Renal pelvis (tissue), 12 donors: ENCODE measurements at places on chromosomes 11 and 22.
A peak's percentile ranks its signal among the peaks of the same experiment; 100 is the strongest.

GRCh38 chr22:35889071-35889470 is 139.6 kb downstream of the RBFOX2 start:
- DNase-seq = no peak

GRCh38 chr11:72604256-72604655 is 70.0 kb downstream of the PDE2A start:
- DNase-seq = no peak

GRCh38 chr11:122304973-122305372 is 189.0 kb upstream of the BLID start:
- DNase-seq = no peak

GRCh38 chr11:117835576-117835975 is 11.0 kb upstream of the FXYD2 start:
- DNase-seq = no peak

DNA sequence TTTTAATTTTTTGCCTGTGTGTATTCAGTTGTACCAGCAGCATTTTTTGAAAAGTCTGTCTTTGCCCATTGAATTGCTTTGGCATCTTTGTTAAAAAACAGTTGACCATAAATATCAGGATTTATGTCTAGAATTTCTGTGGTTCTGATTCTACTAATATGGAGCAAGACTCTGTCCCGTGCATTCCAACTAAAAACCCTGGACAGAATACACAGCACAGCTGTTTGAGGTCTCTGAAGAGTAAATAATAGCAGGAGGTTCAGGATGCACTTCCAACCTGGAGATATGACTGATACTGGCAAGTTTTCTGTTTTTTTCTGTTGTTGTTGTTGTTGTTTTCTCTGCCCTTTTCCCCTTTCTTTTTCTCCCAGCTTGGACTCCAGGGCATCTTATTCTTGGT is 141.9 kb downstream of the TMEM135 start:
- no peak for DNase-seq

DNA sequence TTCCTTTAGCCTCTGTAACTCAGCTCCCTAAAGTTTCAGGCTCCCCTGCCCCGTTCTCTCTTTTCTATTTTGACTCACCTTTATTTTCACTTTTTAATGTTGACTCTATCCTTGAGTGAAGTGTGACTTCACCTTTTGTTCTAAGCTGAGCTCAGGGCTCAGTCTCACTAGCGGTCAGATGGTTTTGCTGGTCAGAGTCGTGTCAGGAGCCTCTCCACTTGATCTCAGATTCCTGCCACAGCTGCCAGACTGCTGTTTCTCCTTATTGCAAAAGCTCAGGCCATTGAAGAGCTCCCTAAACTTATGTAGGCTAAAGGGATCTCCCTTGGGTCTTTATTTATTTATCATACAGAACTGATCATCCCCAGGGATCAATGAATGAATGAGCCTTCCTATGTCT is 13.7 kb upstream of the POU2AF2 start:
- no peak for DNase-seq

- DNase-seq = no peak
These were observed 5.6 kb downstream of the OVOL1 start for GRCh38 chr11:65792456-65792855.

DNA sequence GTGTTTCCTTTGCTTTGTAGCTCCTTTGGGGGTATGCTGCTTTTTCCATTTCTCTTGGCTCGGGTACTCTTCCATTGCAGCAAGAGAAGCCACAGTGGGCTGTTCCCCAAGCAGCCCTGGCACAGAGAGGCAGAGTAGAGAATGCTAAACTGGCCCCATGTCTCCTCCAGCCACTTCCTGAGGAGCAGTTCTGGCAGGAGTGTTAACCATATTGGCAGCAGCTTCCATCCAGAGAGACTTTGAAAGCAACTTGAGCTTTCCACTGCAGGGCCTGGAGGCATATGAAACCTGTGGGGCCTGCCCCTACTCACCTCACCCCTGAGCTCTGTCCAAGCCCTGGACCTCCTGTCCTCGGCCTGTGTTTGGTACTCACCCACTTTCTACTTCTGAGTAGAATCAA is 61.8 kb downstream of the ALX4 start:
- no peak for DNase-seq

DNA sequence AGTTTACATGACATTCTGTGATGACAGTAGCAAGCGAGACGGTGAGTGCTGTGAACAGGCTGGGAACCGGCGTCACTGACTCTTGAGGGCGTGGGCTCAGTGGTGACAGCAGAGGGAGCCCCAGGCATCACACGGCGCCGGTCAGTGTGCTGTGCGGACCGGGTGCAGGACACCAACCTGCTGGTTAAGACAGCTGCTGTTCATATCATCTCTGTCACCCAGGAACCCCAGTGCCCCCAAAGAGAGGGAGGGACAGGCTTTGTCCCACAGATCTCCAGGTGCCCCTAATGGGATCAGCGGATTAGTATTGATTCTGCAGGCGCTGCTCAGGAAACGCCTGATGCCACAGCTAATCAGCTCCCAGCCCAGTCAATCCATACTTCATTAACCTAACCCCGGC is 18.4 kb downstream of the B3GAT1 start:
- no peak for DNase-seq

GRCh38 chr11:33280411-33280810 is 23.2 kb downstream of the HIPK3 start:
- DNase-seq = no peak

DNA sequence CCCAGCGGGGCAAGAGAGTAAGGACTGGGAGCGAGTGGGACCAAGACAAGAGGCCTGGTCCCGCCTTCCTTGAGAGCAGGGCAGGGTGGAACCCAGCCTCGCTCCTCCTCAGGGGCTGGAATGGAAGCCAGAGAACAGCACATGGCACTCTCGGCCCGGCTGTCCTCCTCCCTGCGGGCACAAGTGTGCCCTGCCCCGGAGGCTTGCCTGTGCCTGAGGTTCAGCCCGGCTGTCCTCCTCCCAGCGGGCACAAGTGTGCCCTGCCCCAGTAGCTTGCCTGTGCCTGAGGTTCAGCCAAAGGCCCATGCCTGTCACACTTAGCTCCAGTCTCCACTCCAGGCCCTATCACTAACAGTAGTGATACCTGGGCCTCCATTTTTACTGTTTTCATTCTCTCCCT is 24.2 kb downstream of the SULT4A1 start:
- DNase-seq = no peak

DNA sequence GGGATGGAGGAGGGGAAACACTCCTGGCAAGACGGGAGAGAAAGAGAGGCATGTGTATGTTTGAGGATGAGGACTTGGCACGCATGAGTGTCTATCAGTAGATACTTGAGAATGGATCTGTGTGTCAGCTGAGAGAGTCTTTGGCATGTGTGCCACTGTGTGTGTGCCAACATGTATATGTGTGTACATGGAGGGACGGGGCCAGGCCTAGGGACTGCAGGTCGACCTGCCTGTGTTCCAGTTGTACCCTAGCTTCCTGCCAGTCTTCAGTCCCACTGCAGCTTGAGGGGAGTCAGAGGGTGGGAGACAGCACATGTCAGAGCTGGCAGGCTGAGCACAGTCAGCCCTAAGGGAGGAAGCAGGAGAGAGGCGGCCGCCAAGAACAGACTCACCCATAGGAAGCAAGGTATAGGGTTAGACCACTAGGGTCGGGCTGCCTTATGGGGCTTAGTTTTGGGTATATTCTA is 5.6 kb downstream of the CLCF1 start:
- DNase-seq = no peak

DNA sequence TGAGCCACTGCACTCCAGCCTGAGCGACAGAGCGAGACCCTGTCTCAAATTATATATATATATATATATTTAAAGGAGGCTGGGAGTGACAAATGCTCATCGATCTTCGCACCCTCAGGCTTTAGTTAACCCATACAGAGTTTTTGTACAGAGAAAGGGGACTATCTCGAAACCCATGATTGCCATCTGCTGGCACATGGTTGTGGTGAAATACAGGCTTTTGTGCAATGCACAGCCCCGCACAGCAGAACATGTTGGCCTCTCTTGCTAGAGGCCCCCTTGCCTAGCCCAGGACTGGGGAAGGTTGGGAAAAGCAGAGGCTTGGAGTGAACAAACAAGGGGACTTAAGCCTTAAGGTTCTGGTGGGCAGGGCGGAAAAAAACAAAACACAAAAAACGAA is 3.6 kb downstream of the MYBPC3 start:
- no peak for DNase-seq

DNA sequence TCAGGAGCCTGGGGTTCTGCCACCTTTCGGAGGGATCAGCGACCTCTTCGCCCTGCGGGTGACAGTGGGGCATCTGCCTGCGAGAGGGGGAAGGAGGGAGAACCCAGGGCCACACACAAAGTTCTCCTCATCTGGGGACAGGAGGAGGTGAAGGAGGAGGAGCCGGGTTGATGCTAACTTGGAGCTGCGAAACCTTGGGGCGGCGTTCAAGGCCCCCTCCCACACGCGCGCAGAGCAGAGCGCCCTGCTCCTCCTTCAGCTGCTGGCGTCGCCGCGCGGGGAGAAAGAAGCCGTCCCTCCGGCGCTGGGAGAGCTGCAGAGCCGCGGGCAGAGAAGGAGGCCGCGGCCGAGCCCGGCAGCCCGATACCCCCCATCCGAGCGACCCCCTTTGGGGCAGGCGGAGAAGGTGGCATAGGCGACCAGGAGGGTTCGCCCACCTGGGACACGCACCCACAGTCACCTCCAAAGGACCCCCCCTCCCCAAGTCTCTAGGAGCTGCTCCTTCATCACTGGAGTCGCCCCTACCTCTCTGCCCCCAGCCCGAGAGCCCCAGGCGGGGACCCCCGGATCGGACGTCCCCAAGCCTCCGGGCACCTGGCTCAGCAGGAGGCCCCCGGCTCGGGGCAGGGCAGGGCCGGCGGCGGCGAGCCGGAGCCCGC is at the start of gene RASD2:
TSS of gene RASD2 (plus strand) at position 237 of the 659 bp plus-strand sequence. CDS start 5,979 bp downstream, outside the sequence.
- peak; percentile 35 for DNase-seq

DNA sequence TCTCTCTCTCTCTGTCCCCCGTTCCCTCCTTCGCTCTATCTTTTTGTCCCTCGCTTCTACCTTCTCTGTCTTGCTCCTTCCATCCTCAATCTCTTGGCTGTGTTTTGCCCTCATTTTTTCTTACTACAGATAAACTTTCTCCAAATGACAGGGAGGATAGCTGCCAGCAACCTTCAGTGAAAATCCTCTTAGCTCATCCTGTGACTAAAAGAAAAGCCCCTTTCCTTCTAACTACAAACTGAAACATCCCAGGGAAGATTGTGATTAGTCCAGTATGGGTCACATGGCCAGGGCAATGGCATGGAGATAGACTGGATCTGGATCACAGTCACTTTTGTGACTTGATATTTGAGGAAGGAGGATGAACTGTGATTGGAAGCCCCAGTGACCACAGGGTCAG is 10.4 kb downstream of the SPON1 start:
- no peak for DNase-seq

GRCh38 chr22:49333206-49333605 is 494.5 kb downstream of the BRD1 start:
- DNase-seq = no peak

GRCh38 chr11:27649800-27650199 is 50.5 kb downstream of the BDNF start:
- no peak for DNase-seq

DNA sequence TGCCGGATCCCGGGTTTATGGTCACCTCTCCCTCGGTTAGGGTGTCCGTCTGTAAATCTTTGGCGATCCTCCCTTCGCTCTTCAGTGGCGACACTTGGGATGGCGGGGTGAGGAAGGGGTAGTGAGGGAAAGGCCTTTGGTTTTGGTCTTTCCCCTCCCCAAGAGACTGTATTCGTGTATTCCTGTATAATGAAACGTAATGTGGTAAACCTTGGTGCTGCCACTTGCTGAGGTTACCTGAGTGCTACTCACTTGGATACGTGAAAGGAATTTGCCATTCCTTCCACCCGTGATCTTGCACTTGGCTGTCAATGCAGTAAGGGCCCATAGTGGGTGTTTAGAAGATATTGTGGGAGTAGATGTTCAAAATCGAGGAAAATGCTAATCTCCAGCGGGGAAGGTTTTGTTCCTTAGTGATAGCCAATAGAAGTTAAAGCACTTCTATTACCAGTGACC is 578 bp upstream of the NUP160 start:
- DNase-seq = no peak

DNA sequence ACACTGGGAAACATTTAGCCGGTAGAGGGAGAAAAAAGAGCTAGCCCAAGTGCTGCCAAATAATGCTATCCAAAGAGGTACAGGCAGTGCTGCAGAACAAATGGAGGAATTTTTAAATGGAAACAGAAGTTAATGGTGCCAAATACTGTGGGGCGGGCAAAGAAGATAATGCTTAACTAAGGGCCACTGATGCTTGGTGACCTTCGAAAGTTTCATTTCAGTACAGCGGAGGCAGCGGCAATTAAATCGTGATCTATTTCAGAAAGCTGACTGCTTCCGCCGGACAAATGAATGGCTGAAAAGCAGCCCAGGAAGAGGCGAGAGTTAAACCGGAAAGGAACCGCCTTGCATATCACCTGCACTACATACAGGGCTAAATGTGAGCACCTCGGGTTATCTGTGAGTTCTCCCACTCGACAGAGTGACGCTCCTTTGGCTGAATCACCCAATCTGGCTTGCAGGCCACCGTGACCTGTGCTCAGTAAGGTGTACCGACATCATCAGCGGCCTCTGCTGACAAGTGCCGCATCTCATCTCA is 42.1 kb downstream of the CADM1 start:
- DNase-seq = no peak

DNA sequence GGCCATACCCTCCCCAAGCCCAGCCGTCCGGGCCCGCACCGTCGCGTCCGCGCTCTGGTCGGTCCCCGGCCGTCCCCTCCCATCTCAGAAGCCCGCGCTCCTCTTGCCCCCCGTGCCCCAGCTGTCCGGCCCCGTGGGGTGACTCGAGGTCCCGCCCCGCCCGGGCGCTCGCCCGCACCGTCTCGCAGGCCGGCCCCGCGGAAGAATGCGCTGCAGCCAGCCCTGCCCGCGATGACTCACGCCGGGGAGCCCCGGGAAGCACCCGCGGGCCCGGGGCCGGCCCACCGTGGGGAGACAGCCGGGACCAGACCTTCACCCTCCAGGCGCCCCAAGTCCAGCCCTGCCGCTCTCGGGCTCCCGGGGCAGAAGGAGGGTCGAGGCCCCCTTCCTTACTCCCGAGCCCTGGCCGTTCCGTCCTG is 320 bp upstream of the PHLDA2 start:
- no peak for DNase-seq

- peak; percentile 84 for DNase-seq
These were observed 3.6 kb upstream of the TBC1D22A start for GRCh38 chr22:46758867-46759290.

DNA sequence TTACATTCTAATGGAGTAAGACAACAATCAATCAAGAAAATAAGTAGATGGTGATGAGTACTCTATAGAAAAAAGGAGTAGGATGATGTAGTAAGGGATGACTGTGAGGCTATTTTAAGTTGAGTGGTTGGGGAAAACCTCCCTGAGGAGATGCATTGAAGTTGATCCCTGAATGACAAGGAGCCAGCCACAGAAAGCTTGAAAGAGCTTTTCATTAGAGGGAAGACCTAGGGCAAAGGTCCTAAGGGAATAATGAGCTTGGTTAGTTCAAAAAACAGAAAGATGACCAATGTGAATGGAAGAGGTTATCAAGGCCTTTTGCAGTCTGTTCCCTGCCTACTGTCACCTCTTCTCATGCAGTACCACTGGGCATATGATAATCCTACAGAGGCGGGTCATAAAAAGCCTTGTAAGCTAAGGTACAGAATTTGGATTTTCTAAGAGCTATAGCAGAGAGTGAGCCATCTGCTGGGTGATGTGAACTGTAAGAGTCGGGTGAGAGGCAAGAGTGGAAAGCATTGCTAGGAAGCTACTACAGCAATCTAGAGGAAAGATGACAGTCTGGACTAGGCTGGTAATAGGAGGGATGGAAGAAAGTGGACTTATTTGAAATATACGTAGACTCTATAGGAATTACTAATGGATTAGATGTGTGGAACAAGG is 3.1 kb downstream of the PPP2R1B start:
- no peak for DNase-seq

GRCh38 chr11:11667056-11667455 is 45.3 kb upstream of the GALNT18 start:
- no peak for DNase-seq

GRCh38 chr11:127308291-127308690 is 307.7 kb upstream of the KIRREL3 start:
- no peak for DNase-seq
